Progenitor cell of endocrine pancreas (in vitro differentiated cells): ENCODE measurements at places on chromosomes 4 and X. TPM values are rescaled to one million over a fixed set of nuclear protein-coding genes. Genes with fewer than 3 reads are reported as not detected.

The IL1RAPL1 gene
- 3.6 and 4.1 TPM in 2 replicates for total RNA-seq

The TCEAL5 gene
- total RNA-seq = not detected in 2 replicates

The CACNA1F gene
- 0.19 and 0.64 TPM in 2 replicates for total RNA-seq

The RTL9 gene
- total RNA-seq = 1.4 and 1.5 TPM in 2 replicates

The SYTL5 gene
- total RNA-seq = 8.8 and 9.7 TPM in 2 replicates

The DCTD gene
- total RNA-seq = 99.4 and 104 TPM in 2 replicates

The PAGE2 gene
- total RNA-seq = not detected in 2 replicates

The RPL36A gene
- 306 and 310 TPM in 2 replicates for total RNA-seq

The MAPK10 gene
- total RNA-seq = 21.4 and 22.1 TPM in 2 replicates

The BMP3 gene
- 4.9 and 10.9 TPM in 2 replicates for total RNA-seq

The ALAS2 gene
- not detected in 2 replicates for total RNA-seq

The IQSEC2 gene
- 15.1 and 18.1 TPM in 2 replicates for total RNA-seq

The MAGEA10 gene
- total RNA-seq = not detected in 2 replicates

The FABP2 gene
- total RNA-seq = not detected in 2 replicates

The MID1IP1 gene
- total RNA-seq = 29.7 and 31.1 TPM in 2 replicates

The WDR19 gene
- 80.5 and 81.3 TPM in 2 replicates for total RNA-seq

The MAGED1 gene
- 230 and 232 TPM in 2 replicates for total RNA-seq

The ARX gene
- 4.5 and 5.8 TPM in 2 replicates for total RNA-seq

The DGAT2L6 gene
- total RNA-seq = not detected in 2 replicates

The PAGE4 gene
- not detected in 2 replicates for total RNA-seq

The ZDHHC15 gene
- 2.3 and 2.7 TPM in 2 replicates for total RNA-seq

The PWWP3B gene
- total RNA-seq = 1.4 and 1.7 TPM in 2 replicates

The VEGFC gene
- 0.38 and 0.67 TPM in 2 replicates for total RNA-seq

The RNF150 gene
- total RNA-seq = 20.0 and 23.1 TPM in 2 replicates

The FGFR3 gene
- total RNA-seq = 169 and 185 TPM in 2 replicates

The OPRPN gene
- total RNA-seq = not detected in 2 replicates

The FRMD7 gene
- total RNA-seq = not detected in 2 replicates

The NEUROG2 gene
- total RNA-seq = not detected in 2 replicates

The OTOP1 gene
- total RNA-seq = not detected in 2 replicates

The KIF4A gene
- 17.0 and 18.0 TPM in 2 replicates for total RNA-seq

The TMEM150C gene
- 7.3 and 8.6 TPM in 2 replicates for total RNA-seq

The GC gene
- total RNA-seq = 154 and 168 TPM in 2 replicates

The KANTR gene
- 16.0 and 18.0 TPM in 2 replicates for total RNA-seq
